ENCODE measurements at places on chromosomes 4 and X.
A peak's percentile ranks its signal among the peaks of the same experiment; 100 is the strongest.

DNA sequence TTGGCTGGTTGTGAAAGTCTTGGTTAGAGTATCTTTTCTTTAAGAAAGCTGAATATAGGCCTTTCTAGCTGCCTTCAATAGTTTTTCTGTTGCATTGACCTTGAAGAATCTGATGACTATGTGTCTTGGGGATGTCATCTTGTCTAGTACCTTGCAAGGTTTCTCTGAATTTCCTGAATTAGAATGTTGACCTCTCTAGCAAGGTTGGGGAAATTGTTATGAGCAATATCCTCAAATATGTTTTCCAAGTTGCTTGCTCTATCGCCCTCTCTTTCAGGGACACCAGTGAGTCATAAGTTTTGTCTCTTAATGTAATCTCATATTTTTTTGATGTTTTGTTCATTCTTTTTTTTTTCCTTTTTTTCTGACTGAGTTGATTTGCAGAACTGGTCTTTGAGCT is 194.7 kb downstream of the RAB28 start:
- DNase-seq = no peak

GRCh38 chr4:52843351-52843750 is 18.8 kb upstream of the RASL11B start:
- no peak for DNase-seq

GRCh38 chrX:154020536-154021115 is 924 bp upstream of the IRAK1 start:
- no peak for DNase-seq

DNA sequence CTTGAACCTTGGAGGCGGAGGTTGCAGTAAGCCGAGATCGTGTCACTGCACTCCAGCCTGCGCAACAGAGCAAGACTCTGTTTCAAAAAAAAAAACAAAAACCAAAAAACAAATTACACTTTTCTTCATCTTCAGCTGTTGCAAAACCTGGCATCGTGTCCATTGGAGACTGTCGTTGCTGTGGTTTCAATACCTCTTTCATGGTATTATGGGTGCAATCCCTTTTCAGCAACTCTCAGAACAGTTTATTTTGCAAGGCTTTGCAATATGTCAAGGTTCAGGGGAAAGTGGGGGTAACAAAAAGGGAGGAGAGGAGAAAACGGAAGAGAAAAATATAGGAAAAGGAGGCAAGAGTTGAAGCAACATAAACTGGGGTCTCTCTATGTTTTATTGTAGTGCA is 40.8 kb downstream of the ARSD start:
- no peak for DNase-seq

GRCh38 chrX:120308959-120309872 is 2.0 kb downstream of the TMEM255A start:
- peak; percentile 35 for DNase-seq

Measured in stimulated activated CD4-positive, alpha-beta T cell treated with anti-CD3 and anti-CD28 coated beads, Interleukin-2, amount 100 ng/mL, for 48 hours (primary cell).